C1 segment of cervical spinal cord (tissue), 14 donors: ENCODE measurements at places on chromosomes 3 and 15.

DNA sequence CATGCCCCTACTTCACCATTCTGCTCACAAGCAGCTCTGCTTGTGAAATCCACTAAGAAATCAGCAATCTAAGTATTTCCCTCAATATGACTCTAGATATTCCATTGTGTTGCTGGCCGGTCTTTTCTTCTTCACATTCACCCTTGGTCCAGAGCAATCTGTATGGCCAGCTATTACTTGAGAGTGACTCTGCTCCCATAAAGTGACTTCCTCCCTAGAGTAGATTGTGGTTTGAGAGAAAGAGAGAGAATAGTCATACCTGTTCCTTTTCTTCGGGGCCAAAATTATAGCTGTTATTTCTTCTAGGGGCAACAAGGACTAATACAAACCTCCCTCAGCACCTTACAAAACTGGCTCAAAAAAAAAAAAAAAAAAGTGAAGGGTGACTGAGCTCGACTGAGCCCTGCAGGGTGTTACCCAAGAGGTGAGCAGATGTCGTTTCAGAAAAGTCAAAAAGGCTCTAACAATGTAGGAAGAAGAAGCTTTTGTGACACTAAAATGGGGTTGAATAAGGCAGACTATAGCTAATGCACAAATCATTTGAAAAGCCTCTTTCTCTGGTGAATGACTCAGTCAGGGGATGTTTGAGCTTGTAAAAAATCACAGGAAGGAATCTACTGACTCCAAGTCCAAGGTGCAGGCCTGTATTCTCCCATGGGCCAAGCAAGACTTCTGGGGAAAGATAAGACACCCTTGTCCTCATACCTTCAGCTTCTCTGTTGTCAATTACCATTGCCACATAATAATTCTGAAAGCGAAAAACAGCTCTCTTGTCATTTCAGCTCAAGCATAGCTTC lies 161.0 kb upstream of the SLC24A5 start:
- no peak for DNase-seq

DNA sequence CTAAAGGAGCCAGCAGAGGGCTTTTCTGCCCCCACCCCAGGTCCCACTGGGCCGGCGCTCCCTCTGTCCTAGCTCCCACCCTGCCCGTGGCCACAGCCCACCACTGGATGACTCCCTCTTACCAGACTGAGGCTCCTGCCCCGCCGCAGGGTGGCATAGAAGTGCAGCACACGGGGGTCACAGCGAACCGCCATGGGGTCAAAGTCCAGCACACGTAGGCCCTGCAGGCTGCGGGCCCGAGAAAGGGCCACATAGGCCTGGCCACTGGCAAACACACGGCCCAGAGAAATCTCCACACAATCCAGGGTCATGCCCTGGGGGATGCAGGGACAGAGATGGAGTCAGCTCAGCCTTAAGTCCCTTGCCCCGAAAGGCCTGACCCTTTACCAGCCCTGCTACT lies 9.0 kb downstream of the PIF1 start:
- no peak for DNase-seq

GRCh38 chr3:120435621-120436020 lies 15.2 kb downstream of the FSTL1 start:
- DNase-seq: no peak

GRCh38 chr15:63292771-63293170 lies 15.4 kb downstream of the APH1B start:
- DNase-seq: no peak

DNA sequence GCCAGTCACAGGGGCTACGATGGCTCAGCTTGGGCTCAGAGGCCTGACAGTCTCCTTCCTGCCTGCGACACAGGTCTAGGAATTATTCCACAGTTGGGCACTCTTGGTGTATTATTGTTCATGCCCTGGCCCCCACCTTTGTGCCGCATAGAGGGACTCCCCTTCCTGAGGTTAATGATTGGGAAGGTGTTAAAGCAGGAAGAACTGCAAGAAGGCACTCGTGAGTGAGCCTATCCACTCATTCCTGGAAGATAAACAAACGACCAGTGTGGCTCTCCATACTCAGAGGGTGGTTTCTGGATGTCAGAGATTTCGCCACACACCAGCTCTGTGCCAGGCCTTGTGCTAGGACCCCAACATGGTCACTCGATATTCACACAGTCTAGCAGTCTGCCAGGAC lies 12.3 kb downstream of the LIPC start:
- no peak for DNase-seq

DNA sequence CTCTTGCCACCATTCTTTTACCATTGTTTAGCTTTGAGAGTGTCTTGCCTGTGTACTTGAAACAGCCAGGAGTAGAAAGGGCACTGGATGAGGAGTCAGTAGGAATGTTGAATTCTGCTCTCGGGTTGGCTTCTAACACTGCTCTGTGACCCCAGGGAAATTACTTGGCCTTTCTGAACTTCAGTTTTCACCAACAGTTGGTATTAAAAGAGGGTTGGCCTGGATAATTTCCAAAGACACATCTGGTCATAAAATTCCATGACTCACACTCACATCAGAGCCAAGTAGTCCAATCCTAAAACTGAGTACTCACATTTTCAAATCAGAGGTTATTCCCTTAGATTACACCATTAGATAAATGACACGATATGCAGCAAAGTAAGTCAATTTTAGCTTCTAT lies 141.6 kb downstream of the ECT2 start:
- no peak for DNase-seq

DNA sequence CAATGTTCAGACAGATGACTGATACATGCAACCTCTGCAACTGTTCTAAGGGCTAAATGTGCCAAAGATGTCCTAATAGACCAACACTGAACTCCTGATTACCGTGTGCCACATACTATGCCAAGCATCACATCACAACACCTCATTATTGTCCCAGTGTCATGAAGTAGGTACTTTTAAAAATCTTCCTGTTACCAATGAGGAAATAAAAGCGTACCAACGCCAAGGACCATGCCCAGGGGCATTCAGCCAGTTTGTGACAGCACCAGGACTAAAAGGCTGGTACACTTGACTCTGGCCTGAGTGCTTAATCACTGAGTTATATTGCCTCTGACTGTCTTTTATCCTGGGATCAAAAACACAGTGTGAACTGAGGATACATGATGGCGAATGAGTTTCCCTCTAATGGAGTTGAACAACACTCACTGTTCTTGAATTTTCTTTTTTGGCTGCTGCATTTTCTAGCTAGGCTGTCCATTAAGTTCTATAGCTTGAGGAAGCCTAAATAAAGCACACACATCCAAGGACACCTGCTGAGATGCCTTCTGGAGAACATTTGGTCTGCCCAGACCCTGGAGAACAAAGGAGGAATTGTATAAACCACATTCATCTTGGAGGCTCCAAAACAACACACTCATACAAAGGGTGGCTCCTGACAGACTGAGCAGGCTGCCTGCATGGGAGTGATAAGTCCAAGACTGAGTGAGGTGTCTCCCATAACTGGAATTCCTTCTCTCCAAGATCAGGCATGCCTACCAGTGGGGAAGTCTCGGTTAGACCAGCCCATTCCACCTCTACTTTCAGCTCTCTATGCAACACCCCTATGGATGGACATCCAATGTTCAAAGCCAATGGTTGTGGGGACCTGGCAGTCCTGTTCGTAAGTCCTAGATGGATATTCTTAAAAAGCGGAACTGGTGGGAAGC lies 126.7 kb upstream of the PRICKLE2 start:
- no peak for DNase-seq

DNA sequence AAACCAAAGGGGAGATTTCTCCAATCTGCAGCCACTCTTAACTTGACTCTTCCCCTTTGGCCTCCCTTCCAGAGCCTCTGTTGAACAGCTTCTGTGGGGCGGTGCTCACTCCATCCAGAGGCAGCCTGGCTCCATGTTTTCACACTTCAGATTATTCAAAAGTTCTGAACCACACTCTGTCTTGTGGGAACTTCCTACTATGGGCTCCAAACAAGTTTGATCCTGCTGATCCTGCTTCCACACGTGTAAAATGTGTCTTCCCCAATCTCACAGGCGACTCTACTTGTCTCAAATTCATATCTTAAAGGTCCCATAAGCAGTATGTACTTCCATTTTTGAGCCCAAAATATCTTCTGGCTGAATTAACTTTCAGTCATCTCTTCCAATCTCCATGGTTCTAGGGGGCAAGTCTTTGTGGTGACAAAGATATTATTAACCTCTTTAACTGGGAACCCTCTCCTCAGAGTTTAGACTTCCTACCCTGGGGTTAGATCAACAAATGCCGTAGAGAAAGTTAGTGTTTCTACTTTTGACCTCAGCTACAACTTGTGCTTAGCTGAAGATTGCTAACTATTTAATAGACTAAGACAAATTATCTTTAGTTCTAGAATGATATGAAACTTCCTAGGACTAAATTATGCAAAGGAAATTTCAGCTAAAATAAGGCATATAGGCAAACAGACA lies 176.3 kb upstream of the BCL6 start:
- DNase-seq: no peak

DNA sequence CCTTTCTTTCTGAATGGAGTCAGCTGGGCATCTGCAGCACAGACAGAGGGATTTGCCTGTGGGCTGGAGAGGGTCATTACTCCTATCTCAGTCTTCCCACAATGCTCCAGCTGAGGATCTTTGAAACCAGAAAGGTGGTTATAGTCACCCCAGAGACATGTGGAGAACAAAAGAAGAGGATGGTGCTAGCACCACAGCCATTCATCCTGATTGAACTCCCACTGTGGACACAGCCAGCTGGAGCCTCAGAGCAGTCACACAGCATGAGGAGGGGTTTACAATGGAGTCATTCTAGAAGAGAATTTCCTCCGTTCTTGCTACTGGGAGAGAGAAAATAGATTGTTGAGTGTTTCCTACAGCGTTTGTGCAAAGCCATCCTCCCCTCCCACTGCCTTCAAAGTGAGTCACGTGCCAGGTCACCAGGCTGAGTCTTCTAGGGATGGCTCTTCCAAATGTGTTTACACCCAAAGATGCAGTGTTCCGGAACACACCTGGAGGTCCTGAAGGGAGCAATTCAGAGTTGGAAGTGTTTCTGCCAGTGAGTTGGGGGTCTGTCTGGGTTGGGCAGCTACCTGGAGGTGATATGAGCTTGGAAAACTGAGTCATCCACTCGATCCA lies 18.9 kb upstream of the GREM1 start:
- DNase-seq: no peak

GRCh38 chr3:86451749-86452148 lies 539.2 kb downstream of the VGLL3 start:
- no peak for DNase-seq
